ENCODE measurements at places on chromosomes 11 and 22. TPM values are rescaled to one million over a fixed set of nuclear protein-coding genes. Genes with fewer than 3 reads are reported as not detected.

The TRIM6 gene
- 24.1 TPM for total RNA-seq

DNA sequence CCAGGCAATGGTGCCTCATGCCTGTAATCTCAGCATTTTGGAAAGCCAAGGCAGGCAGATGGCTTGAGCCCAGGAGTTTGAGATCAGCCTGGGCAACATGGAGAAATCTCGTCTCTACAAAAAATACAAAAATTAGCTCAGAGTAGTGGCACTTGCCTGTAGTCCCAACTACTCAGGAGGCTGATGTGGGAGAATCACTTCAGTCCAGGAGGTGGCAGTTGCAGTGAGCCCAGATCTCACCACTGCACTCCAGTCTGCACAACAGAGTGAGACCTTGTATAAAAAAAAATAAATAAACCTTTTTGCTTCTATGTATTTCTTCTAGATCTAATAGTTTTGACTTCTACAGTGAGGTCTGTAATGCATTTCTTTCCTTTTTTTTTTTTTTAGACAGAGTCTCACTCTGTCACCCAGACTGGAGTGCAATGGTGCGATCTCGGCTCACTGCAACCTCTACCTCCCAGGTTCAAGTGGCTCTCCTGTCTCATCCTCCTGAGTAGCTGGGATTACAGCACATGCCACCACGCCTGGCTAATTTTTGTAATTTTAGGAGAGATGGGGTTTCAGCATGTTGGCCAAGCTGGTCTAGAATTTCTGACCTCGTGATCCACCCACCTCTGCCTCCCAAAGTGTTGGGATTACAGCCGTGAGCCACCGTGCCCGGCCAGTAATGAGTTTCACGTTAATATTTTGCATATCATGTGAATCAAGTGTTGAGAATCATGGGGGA, 18.1 kb upstream of the RDX start:
- DNase-seq = no peak

DNA sequence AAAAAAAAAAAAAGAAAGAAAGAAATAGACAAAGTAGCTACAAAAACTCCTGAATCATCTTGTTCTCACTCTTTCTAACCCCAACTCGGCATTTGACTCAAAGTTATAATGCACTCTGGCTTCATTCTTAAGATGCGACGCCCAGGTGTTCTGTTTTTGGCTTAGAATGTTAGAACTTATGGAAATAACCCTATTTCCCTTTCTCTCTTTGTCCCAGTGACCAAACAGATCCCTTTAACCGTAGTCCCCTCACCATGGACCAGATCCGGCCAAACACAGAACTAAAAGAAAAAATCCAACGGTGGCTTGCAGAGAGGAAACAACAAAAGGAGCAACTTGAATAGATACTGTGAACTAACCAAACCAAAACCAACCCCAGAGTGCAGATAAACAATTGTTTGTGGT, 5.3 kb upstream of the ATP5MG start:
- no peak for DNase-seq

The MS4A15 gene
- not detected for total RNA-seq

- DNase-seq = no peak
Observed at GRCh38 chr11:105878510-105878909, 143.5 kb downstream of the MSANTD4 start.

DNA sequence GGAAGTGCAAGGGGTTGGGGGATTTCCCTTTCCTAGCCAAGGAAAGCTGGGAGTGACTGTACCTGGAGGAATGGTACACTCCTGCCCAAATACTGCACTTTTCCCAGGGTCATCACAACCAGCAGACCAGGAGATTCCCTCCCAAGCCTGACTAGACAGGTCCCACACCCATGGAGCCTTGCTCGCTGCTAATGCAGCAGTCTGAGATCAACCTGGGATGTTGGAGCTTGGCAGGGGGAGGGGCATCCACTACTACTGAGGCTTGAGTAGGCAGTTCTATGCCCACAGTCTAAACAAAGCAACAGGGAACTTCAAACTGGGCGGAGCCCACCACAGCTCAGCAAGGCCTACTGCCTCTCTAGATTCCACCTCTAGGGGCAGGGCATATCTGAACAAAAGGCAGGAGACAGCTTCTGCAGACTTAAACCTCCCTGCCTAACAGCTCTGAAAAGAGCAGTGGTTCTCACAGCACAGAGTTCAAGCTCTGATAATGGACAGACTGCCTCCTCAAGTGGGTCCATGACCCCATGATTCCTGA, 58.5 kb downstream of the SLC22A9 start:
- DNase-seq = no peak
